Liver (tissue), 10 donors: ENCODE measurements at places on chromosomes 2 and 18.

DNA sequence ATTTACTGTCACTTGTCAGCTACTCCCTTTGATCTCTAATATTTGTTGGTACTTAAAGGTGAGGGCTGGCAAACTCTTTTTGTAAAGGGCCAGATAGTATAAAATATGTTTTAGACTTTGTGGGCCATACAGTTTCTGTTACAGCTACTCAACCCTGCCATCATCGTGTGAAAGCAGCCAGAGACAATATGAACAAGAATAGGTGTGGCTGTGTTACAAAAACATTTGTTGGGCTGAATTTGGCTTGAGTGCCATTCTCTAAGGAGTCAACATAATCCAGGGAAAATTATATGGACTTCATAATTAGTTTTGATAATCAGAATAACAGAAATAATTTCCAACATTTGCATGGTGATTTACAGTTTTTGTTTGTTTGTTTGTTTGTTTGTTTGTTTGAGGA, 190.6 kb downstream of the LTBP1 start:
- DNase-seq, result no peak

DNA sequence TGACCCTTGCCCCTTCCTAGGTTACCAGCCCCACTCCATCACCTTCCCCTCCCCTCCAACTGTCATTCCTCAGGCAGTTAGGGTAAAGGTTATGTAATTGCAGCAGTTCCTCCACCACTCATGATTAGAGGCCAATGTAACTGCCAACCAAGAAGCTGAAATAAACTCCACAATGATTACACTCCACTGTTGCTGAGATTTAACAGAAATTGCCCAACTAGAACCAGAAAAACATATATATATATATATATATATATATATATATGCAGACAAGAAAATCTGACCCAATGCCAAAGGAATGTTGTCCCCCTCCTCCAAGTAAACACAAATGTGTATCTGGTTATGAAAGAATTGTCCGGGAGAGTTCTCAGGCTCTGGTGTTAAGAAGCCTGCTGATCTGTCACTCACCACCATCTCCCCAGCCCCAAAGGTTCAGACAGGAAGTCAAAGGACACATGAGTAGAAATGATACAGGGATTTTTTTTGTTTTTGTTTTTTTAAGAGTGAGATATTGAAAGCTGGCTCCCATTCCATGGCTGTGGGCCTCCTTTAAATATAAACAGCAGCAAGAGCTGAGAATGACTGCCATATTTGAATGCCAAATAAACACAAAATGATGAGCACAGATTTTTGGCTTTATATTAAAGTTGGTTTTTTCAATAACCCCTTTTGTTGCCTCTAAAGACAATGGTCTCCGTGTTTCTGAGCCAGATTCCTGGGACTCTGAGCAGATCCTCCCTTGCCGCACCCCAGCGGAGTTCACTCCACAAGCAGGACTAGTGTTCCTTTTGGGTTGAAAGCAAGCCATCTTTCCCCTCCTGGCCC, 127.2 kb upstream of the MAPRE2 start:
- DNase-seq, result no peak

DNA sequence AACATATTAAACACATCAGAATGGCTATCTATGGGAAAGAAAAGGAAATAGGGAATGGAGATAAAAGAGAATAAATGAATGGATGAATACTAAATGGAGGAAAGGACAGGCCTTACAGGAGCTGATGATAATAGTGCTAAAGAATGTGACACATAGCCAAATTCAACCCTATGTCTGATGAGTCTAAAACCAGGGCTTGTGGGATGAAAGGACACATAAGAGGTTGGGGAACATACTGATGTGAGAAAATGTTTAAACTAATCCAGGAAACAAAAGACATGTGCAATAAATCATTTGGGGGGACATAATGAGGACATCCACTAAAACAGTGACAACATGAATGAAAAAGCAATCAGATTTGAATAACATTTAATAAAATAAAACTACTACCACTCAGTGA, 120.0 kb downstream of the DYM start:
- DNase-seq, result no peak

DNA sequence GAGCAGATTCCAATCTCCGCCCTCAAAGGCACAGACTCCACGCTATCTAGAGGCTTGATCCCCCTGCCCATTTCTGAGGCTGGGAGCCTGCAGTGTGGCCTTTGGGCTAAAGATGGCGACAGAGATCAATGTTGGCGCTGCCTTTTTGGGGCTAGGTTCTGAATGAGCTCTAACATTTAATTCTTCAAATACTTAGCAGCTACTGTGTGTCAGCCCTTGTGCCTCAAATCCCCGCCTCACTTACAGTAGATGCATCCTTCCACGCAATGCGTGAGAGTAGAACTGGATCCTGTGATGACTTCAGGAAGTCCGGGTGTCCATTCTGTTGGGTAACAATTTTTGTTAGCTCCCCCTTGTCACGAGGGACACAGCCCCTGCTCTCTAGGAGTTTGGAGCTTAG, 12.4 kb downstream of the IL1F10 start:
- DNase-seq, result peak; percentile 54

- no peak for DNase-seq
These were observed 564.9 kb downstream of the CNTNAP5 start for GRCh38 chr2:124589971-124590370.
